NCI-H1436 treated with DMSO at 0.1 percent for 48 hours (cell line): ENCODE measurements at places on chromosomes 7 and 10.

DNA sequence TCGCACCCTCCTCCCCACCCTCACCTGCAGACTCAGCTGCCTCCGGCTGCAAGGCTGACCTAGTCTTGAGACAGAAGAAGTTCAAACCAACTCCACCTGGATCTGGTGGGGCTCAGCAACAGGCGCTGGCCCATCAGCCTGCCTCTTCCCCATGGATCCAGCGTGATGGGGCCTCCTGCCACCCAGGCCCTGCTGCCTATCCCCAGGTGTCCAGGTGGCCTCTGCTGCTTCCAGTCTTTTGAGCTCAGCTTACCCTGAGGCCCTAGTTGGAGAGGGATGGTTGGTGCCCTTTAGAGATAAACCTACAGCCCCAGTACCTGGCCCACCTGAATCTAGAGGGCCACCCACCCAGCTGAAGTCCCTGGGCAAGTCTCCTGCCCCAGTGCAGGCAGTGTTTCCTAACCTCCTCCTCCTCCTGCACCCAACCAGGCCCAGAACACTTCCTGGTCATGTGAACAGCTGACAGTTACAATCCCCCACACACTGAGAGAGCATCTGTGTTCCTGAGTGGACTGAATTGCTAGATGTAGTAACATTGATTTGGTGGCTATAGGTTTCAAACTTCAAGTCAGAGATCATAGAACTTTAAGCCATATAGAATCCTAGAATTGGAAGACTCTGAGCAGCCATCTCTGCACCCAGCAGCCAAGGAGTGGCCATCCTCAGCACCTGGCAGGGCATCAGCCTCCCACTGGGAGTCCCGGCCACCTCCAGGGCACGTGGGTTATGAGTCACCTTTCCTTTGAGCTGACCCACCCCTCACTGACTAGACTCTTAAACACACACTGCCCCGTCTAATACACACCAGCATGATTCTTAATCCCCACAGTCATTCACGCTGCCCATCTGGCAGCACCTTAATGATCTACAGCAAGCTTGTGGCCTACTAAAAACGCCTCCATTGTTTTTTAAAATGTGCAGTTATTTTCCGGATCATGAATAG is 51.9 kb downstream of the ALOX5 start:
- DNase-seq: no peak

DNA sequence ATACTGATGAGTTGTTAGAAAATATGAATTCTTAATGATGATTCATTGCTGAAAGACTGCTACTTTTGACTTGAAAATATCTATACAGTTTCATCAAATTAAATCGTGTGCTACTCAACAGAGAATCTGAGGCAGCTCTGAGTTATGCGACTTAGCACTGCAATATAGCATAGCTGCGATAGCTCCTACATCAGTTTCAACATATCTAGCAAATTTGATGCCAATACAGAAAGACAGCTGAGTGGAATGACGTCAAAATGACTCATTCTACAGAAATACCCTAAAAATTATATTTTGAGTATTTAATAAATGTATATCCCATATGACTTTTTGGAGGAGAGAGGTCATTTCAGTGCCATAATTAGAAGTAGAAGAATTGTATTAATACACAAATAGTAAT is 1.1 kb upstream of the TARP start:
- no peak for DNase-seq

DNA sequence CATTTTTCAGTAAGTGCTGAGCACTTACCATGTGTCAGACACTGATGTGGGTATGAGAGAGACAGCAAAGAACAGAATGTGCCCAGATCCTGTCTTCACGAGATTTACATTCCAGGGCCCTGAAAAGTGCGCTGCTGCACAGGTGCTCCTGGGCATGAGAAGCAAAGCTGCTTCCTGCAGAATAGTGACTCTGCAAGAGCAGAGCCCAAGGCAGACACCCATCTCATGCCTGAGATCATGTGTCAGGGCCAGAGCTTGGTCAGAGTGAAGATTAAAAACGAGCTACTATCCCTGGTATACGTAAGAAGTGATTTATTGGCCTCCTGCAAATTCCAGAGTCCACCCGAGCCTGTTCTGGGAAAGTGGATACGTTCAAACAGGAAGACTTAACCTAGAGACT is 824.4 kb downstream of the GRID1 start:
- no peak for DNase-seq

DNA sequence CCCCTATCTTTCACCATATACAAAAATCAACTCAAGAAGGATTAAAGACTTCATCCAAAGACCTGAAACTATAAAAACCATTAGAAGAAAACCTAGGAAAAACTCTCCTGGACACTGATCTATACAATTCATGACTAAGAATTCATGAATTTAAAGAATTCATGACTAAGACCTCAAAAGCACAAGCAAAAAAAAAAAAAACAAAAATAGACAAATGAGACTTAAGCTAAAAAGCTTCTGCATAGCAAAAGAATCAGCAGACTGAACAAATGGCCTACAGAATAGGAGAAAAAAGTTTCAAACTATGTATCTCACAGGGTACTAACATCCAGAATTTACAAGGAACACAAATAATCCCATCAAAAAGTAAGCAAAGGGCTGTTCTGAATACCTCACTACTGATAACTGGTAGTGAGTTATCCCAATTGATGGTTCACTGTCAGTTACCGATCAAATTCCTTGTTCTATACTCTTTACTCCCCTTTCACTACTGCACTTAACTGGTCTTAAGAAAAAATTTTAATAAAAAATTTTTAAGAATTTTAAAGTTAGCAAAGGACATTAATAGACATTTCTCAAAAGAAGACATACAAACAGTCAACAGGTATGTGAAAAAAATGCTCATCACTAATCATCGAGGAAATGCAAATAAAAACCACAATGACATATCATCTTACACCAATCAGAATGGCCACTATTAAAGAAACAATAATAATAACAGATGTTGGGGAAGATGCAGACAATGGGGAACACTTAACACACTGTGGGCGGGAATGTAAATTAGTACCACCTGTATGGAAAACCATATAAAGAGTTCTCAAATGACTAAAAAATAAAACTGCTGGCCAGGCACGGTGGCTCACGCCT is 33.2 kb downstream of the KMT2C start:
- DNase-seq: no peak

- DNase-seq: no peak
These were observed 23.4 kb downstream of the HYCC1 start for GRCh38 chr7:22990588-22990949.

GRCh38 chr7:32163896-32164295 is 93.7 kb upstream of the PDE1C start:
- no peak for DNase-seq

GRCh38 chr7:115435178-115435577 is 513.3 kb downstream of the MDFIC start:
- DNase-seq: no peak

- DNase-seq: no peak
These were observed 9.7 kb downstream of the HYCC1 start for GRCh38 chr7:23004247-23004520.

DNA sequence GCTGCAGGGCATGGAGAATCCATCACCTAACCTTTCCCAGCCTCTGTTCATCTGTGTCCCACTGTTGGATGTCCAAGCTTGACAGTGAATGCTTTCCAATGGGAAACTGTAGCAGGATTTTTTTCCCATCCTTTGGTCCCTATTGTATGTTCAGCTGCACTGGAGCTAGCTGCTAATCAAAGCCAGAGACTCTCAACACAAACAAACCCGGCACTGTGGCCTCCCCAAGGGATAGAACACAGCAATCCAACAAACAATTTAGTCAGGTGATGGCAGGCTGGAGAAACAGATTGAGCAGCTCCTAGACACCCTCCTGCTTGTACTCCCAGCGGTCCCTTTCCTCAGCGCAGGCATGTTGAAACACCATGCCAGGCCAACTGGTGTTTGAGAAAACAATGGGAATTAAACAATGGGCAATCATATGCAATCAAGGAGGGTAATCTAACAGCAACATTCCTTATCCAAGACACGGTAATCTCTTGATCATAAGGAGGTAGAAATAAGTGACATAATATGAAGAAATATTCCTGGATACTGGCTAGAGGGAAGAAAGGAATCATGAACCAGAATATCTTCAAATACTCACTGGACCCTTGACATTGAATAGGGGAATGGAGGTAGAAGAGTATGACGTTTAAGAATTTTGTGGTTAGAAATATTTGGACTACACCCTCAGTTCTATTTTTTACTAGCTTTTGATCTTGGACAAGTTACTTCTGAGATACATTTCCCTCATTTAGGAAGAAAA is 15.0 kb downstream of the PTN start:
- DNase-seq: no peak

GRCh38 chr7:117074378-117074777 is 121.1 kb downstream of the ST7 start:
- no peak for DNase-seq

DNA sequence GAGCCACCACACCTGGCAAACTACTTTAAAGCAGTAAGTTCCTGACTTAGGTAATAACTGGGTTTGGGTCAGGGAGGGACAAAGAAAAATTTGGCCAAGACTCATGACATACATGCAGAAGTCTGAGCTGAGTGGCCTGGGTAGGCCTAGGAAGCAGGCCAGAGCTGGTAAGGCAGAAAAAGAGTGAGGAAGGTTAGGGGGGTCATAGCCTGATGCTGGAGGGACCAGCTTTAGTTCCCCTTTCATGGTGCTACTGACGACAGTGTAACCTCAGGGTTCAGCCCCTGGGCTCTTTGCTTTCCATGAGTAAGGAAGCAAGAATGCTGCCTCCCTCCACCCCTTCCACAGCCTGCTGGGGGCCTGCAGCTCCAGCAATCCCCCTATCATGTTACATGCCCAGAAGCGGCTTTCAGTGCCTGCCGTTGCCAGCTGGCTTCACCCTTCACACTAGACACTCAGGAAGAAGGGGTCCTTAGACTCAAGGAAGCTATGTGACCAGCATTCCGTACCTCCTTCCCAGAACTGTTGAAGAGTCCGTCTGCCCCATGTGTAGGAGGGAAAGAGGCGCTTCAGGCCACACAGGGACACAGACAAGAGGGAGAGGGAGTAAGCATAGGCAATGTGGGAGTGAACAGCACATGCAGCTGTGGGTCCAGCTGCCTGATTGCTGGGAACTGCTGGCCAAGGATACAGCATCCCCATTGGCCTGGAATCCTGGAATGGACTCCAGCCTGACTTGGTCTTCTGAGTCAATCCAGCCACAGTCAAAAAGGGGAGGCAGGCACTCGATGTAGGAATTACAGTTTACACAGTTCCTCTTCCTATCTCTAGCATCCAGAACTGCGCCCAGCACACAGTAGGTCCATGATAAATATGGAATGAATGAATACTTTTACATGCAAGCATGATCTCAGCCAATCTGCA is 4.1 kb upstream of the PLAU start:
- DNase-seq: no peak

GRCh38 chr7:157875230-157876179 is 538.7 kb downstream of the DNAJB6 start:
- DNase-seq: no peak

DNA sequence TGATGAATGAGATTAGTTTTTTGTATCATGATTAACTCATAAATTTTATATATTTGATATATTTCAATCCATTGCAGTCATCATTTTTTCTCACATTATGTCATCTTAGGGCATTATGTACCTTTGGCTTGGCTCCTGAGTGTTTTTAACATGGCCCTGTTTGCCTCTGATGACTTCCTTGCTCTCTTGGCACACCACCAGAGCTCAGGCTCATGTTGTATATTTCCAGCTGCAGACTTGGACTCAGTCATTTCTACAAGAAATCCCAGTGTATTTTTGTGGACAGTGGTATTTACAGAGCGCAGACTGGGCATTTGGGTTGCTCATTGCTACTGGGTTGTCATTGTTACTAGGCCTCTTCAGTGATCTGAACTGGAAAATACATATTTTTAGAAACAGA is 188.5 kb downstream of the ADRA2A start:
- no peak for DNase-seq

DNA sequence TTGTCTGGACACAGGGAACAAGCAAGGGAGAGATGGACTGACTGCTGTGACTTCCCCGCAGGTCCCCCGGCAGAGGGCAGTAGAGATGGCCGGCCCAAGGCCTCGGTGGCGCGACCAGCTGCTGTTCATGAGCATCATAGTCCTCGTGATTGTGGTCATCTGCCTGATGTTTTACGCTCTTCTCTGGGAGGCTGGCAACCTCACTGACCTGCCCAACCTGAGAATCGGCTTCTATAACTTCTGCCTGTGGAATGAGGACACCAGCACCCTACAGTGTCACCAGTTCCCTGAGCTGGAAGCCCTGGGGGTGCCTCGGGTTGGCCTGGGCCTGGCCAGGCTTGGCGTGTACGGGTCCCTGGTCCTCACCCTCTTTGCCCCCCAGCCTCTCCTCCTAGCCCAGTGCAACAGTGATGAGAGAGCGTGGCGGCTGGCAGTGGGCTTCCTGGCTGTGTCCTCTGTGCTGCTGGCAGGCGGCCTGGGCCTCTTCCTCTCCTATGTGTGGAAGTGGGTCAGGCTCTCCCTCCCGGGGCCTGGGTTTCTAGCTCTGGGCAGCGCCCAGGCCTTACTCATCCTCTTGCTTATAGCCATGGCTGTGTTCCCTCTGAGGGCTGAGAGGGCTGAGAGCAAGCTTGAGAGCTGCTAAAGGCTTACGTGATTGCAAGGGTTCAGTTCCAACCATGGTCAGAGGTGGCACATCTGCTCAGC is 6.0 kb downstream of the CYREN start:
- no peak for DNase-seq

DNA sequence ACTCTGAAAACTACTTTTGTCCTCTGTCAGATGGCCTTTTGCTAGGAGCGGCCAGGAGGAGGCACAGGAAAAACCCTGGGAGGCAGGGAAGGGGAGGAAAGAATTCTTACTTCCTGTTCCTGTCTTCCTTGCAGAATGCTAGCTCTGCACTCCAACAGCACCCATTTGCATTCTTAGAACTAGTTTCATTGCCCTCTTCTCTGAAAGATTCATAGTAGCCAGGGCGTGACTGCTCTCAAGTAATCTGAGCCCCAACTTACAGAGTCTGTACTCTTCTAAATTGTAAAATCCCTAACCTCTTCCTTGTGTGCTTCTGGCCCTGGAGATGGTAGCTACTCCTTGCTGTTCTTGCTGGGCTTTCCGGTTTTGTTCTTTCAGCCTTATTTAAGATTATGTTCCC is 75.3 kb upstream of the STEAP1 start:
- no peak for DNase-seq

GRCh38 chr7:140273417-140273816 is 96.6 kb upstream of the KDM7A start:
- DNase-seq: no peak

GRCh38 chr7:43904533-43905208 is 1.7 kb downstream of the URGCP start:
- no peak for DNase-seq
